ENCODE measurements at places on chromosomes 2 and 18.

GRCh38 chr2:241901018-241901380 lies 31.5 kb downstream of the RTP5 start:
- no peak for DNase-seq

DNA sequence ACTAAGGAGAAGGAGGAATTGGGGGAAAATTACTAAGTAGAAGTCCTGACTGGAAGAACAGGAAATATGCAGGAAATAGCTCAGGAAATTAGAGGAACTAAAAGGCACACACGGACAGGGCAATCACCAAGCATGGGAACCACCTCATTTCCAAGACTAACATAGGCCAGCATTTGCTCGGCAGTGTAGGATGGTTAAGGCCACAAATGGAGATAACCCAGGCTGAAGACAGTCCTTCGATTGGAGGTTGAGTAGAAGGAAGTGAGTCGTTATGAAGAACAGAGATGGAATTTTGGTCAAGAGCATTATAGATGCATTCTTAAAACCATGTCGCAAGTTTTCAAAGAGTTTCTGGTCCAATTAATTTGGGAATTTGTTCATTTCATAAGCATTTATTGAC lies 401.4 kb downstream of the ALK start:
- peak; percentile 67 for DNase-seq

DNA sequence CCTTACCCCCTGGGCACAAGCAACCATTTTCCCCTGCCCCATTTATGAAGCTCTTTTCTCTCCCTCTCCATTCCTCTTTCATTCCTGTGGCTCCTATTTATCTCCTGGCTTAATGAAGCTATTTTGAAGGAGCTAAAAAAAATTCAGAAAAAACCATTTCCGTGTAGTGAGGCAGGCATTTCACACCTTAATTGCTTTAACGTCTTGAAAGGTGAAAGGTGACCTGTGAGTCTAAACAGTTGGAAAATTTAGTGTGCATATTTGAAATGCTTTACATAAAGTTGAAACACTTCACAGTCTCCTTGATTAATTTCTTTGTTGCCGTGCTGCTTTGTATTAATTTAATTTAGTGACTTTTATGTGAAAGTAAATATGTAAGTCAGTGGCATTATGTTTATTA lies 83.6 kb downstream of the LTBP1 start:
- no peak for DNase-seq

GRCh38 chr2:223057569-223057968 lies 5.6 kb downstream of the KCNE4 start:
- no peak for DNase-seq

DNA sequence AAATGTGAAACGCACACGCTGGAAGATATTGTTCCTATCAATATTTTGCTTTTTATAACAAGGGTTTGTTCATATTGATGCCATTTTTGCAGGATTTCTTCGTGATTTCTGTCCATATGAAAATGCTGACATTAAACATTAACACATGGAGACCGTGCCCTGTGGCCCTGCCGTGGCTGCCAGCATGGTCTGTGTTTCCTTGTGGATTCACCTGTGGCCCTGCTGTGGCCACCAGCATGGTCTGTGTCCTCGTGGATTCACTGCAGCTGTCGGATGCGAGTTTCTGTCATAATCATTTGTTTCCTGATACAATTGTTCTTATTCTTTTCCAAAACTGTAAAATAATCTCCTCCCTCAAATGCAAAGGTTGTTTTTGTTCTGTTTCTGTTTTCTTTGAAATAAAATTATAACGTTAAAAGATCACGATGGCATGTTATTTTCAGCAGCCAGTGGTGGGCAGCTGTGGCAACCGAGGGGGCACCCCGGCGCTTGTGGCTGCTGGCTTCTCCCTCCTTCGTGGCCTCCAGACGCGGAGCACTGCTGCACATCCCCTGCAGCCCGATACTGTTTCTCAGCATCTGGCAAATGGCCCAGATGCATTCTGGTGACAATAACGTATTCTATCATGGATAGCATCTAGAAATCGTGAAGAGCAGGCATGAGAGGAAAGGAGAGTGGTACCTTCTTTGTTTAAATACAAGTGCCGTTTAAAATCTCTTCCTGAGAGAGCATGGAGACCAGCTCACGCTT lies 143.5 kb downstream of the PTGR3 start:
- DNase-seq, result no peak

- no peak for DNase-seq
Measured at GRCh38 chr18:13799396-13799795, 24.6 kb upstream of the MC5R start.

DNA sequence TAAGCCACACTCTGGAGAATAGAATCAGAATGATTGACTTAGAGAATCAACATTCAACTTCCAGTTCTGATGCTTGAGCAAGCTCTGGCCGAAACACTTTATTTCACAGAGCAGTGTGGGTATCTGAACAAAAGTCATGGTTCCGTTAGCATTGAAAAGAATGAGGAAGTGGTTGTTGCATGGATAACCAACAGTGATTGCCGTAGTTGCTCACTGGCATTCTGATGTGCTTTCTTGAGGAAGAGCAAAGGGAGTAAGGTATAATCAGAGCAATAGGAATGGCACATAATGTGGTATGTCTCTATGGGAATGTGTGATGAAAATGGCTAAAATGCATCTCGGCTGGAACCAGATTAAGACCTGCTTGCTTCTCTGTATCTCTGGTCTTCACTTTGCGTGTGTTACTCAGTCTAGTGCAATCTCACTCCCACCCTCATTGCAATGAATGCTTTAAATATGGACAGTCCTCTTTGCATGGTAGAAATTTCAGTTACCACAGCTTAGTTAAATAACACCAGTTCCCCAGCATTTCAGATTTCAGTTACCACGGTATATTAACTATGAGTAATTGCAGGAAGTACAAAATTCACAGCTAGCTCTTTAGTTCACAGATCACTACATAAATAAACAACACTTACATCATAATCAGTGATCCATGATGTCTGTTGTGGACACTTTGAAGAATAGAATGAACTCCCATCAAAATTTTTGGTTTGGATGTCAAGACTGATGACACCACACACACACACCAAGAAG lies 7.8 kb upstream of the RAB12 start:
- DNase-seq, result peak; percentile 96

GRCh38 chr2:228522276-228522675 lies 340.8 kb upstream of the SPHKAP start:
- DNase-seq, result peak; percentile 9

- peak; percentile 65 for DNase-seq
Measured at GRCh38 chr2:105541189-105542050, 142.6 kb upstream of the FHL2 start.

GRCh38 chr2:110910423-110910822 lies 178.1 kb downstream of the ACOXL start:
- no peak for DNase-seq

GRCh38 chr2:85778646-85779379 lies 25.0 kb downstream of the ATOH8 start:
- no peak for DNase-seq

- DNase-seq, result no peak
Measured at GRCh38 chr2:18050001-18050400, 171.5 kb downstream of the KCNS3 start.

DNA sequence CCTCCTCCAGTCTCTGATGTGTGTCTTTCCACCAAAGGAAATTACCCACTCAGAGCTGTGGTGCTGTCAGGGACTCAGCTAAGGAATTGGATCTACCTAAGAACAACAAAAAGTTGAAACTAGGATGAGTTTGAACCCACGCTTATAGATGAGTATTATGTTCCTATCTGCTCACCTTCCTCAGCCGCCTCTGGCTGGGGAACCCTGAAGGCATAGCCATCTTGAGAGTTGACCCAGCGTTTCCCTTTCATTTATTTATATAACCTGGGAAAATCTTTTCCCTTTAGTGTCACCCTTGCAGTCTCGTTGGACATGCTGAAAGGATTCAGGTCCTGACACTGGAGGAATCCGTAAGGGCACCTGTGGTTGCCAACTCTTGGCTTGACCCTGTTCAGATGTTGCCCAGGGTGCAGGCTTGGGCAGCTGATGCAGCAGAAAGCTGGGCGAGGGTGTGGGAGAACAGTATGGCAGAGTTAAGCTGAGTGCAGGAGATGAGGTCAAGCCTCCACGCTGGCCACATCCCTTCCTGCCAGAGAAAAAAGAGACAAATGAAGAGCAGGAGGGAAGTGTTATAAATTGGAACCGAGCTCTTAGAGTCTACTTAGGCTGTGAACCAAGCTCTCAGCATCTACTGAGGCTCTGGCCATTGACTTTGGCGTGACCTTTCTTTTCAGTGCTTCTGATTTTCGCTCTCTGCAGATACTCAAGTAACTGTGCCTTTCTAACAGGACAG lies 1.9 kb downstream of the CDH20 start:
- no peak for DNase-seq

DNA sequence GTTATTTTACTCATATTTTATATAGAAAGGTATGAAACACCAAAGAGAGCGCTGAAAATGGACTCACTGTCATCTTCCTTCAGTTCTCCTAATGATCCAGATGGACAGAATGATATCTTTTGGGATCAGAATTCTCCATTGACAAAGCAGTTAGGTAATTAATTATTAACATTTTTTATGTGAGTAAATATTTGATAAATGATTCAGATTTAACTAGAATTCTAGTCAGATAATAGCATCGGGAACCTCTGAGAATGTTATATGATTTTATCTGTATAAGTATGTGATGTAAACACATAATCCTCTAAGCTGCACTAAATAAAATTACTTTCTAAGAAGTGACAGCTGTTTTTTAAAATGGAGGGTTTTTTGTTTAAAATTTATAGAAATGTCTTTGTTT lies 2.0 kb downstream of the ETAA1 start:
- DNase-seq, result no peak

- peak; percentile 54 for DNase-seq
Measured at GRCh38 chr18:56975276-56975675, 171.6 kb upstream of the BOD1L2 start.

DNA sequence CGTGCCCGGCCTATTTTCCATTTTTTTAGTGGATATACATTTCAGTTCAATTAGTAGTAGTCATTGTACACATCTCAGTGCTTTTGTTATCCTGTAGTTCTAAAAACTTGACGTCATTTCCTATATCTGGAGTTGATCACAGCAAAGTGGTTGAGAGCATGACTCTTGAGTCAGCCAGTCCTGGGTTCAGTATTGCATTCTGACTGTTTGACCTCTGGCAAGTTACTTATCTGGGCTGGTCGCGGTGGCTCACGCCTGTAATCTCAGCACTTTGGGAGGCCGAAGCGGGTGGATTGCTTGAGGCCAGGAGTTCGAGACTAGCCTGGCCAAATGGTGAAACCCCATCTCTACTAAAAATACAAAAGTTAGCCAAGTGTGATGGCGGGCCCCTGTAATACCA lies 50.4 kb upstream of the PPM1B start:
- DNase-seq, result no peak

DNA sequence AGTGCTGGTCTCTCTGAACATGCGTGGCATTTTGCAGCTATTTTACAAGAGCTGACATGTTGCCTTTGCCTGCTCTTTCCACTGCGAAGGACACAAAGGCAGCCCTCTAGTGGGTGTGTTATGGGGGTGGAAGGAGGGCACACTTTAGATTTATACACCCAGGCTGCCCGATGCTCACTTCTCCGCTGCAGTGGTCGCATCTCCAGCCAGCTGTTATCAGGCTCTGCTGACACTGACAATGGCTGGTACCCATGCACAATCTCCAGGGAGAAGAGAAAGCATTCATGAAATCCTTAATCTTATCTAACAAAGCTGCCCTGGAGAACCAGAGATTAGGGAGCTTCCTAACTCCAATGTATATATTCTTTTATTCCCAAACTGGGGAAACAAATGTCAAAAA lies 113.5 kb downstream of the EPHA4 start:
- no peak for DNase-seq

DNA sequence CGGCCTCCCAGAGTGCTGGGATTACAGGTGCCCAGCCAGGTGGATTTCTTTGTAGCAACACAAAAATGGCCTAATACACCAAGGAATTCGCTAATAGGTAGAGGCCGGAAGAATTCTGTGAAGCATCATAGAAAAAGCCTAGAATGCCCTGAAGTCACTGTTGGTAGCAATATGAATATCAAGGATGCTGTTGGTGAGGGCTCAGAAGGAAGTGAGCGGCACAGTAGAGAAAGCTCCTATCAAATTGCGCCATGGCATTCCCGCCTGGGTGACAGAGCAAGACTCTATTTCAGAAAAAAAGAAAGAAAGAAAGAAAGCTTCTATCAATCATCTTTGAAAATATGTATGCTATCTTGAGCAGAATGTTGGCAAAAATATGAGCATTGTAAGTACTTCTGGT lies 23.8 kb downstream of the GALNT5 start:
- no peak for DNase-seq

Data from kidney tubule cell (primary cell).